ENCODE measurements at places on chromosomes 3 and 15. TPM values are rescaled to one million over a fixed set of nuclear protein-coding genes. Genes with fewer than 3 reads are reported as not detected.

The TPRA1 gene
- 50.7 TPM for total RNA-seq

The ZKSCAN7 gene
- total RNA-seq, result not detected

The CFAP92 gene
- total RNA-seq, result not detected

The SENP5 gene
- 6.4 TPM for total RNA-seq

The SOX2 gene
- total RNA-seq, result 0.87 TPM

The DTWD1 gene
- total RNA-seq, result 5.1 TPM

The SEMA3F gene
- total RNA-seq, result 11.0 TPM

The BFSP2 gene
- total RNA-seq, result not detected

The ADAMTS17 gene
- not detected for total RNA-seq

The TM2D3 gene
- 31.2 TPM for total RNA-seq

Measured in A549 treated with RU486 at 1 μM for 4 hours (cell line).